ENCODE measurements at places on chromosomes 12 and 14.

DNA sequence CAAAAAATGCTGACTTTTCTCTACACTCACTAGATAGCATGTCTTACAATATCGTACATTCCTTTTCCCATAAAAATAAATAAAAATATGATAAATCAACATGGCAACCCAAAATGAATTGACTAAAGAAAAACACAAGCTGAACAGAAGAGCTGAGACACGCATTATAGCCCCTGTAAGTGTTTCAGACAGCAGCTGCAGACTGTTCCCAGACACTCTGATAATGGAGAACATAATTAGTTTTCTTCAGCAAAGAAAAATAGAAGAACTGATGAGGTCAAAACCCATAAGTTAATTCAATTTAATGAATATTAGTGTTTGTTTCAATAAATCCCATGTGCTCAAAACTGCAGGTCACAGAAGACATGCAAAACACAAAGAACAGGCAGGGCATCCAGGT, 23.8 kb downstream of the ST8SIA1 start:
- no peak for DNase-seq

DNA sequence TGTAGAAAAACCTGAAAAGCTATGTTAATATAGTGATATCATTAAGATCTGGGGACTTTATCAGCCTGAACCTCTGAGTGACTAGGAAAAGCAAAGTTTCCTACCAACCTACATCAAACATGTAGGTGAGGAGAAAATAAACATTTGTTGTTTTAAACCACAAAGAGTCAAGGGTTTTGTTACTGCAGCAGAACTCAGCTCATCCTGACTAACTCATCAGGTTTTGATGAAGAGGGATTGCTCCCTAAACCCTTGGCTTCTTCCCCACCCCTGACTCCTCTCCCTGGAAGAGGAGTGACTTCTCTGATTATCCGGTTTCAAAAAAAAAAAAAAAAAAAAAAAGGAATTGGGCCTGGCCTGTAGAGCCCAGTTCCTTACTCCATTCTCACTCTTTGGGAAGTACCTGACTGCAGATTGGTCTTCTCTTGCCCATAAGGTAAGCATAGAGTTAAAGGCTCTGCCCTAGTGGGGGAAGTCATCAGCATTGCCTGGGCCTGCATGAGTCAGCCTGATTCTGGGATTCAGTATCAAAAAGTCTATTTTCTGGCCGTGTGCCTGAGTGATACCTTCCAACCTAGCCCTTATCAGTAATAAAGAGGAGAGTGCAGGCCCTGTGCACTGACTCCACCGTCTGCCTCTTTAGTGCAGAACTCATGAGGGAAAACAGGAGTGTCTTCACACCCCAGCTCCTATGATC, 16.9 kb downstream of the BDKRB1 start:
- no peak for DNase-seq

GRCh38 chr14:84282618-84283017, 1247.3 kb upstream of the FLRT2 start:
- DNase-seq: no peak

DNA sequence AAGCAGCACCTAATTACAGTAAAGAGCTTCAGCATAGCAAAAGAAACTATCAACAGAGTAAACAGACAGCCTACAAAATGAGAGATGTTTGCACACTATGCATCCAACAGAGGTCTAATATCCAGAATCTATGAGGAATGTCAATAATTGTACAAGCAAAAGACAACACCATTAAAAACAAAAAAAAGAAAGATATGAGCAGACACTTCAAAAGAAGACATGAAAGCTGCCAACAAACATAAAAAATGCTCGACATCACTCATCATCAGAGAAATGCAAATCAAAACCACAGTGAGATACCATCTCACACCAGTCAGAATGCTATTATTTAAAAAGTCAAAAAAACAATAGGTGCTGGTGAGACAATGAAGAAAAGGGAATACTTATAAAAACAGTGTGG, 273.1 kb downstream of the TMTC2 start:
- DNase-seq: no peak

DNA sequence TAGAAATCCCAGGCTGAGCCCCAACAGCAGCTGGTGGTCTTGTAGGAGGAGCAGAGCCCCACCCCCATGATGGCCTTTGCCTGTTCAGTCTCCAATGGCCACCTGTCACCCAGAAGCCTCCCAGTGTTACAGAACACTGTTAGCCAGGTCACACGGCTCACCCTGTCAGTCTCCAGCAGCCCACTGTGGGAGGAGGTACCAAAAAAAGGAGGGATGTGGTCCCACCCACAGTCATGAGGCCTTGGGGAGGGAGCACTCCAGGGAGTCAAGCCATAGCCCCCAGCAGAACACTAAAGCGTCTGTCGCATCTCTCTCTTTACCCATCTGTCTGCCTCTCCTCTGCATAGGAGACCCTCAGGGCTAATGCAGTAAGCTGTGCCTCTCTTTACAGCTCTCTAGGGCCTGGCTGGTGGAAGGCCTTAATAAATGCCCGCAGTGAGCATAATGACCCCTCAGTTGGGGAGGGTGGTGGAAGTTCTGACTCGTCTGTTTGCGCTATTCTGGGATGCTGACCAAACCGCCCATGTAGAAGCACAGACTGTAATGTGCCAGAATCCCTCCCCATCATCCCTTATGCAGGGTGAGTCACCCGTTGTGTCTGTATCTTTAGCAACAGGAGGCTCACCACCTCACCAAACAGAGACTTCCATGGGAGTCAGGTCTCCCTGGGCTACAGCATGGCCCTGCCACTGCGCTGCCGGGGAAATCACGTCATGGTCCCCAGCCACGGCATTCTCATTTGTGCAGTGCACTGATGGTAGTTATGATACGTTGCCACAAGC, 14.6 kb downstream of the C14orf132 start:
- no peak for DNase-seq

DNA sequence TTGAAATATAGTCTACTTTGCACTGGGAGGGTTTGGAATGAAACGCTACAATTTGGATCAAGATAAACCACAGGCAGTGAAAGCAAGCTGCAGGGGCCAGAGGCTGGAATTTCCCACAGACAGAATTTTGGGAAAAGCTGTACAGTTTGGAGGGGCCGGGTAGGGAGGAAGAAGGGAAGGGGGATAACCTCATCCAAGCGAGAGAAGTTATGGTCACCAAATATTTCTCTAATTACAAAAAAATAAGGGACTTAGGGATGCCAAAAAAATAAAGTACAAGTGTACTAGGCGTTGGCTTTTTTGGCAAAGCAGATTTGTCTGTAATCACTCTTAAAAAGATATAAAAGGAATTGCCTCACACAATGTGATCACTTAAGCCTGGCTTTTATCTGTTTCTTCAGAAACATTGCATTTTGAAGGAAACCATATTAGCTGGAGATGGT, 31.2 kb upstream of the ADGRD1 start:
- DNase-seq: no peak

DNA sequence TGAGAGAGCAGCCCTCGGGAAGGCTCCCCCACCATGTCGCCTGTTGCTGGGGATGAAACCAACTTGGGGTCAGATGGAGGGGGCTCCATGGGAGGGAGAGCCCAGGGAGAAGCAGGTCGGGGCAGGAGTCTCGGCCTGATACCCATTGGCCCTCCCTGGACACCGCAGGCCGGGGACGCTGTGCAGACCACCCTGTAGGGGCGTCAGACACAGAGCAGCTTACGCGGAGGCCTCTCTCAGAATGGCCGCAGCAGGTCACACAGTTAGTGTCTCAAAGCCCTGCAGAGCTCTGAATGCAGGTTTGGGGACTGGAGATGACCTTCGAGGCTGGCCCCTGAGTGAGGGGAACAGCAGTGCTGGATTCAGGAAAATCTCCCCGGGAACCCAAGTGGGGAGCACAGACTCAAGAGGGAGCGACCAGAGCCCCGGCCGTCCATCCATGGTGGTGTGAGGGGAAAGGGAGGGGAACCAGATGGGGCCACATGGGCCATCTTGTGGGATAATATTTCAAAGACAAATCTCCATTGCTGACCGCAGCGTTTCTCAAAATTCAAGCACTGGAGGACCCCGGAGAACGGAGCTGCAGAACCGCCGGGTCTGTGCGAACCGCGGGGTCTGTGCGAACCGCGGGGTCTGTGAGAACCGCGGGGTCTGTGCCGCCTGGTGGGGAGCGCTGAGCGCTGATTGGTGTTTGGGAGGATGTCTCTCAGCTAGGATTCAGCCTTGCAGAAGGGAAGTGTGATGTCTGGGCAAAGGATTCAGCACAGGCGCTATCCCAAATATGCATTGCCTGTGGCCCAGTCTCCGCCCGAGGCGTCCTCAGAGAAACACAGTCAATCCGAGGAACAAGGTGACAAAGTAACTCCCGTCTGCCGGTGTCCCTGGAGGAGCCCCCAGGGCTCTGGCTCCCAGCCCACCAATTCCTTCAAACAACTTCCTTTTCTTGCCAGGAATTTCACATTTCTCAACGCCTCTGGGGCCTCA, 324.4 kb upstream of the RTL1 start:
- DNase-seq: no peak

GRCh38 chr14:28264306-28264705, 502.3 kb upstream of the FOXG1 start:
- DNase-seq: no peak

- no peak for DNase-seq
These were observed 151.2 kb downstream of the C12orf75 start for GRCh38 chr12:105481392-105482300.

GRCh38 chr12:12964255-12964654, 12.3 kb upstream of the GPRC5D start:
- DNase-seq: no peak

GRCh38 chr12:14784471-14784870, 18.8 kb downstream of the WBP11 start:
- DNase-seq: no peak

DNA sequence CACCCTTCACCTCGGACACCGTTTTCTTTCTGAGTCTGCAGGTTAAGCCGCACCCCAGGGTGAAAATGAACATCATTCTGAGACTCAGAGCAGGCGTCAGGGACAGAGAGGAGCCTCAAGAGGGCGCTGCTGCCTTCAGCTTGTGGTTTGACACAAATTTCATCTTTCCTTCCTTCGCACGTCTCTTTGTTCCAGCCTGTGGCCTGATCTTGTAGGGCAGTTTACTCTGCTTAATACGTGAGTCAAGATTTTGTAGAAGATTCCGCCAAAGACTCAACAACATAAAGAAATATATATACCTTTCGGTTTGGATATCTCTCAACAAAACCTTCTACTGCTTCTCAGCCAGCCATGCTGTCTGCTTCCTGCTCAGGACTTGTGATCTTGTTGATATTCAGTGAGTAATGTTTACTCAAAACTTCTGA, 329.3 kb upstream of the OR4E1 start:
- DNase-seq: peak; percentile 59

DNA sequence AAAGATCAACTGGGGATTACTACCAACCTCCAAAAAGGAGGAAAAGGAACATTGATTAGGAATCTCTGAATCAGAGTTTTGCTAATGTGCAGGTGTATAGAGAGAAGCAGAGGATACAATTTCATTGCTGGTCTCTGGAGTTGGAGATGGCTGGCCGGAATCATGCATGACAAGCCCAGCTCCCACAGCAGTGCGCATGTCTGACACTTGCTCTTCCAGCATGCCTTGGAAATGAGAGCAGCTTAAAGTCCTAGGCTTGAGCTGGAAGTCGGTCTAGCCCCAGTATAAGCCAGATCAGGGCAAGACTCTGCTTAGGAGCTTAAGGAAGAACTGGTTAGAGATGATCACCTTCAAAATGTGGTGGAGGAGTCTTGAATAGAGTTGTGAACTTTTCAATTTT, 742.8 kb downstream of the DIO2 start:
- no peak for DNase-seq

DNA sequence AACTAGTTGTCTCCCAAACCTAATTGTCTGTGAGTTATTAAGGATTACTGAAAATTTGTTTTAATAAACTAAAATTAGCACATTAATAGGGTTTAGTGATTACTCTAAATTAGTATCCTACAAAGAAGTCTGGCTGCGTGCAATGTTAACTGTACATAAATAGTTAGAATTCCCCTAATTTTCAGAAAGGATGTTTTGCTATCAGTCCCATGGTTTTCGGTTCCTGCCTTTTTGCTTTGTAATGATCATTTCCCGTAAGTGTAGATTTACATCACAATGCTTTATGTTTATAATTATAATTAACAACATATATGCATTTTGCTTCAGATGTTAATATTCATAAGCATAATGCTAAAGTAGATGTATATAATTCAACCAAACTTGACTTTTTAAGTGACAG, 19.8 kb upstream of the LYZ start:
- no peak for DNase-seq

- DNase-seq: no peak
These were observed 24.6 kb upstream of the TRIM9 start for GRCh38 chr14:51119411-51120051.

DNA sequence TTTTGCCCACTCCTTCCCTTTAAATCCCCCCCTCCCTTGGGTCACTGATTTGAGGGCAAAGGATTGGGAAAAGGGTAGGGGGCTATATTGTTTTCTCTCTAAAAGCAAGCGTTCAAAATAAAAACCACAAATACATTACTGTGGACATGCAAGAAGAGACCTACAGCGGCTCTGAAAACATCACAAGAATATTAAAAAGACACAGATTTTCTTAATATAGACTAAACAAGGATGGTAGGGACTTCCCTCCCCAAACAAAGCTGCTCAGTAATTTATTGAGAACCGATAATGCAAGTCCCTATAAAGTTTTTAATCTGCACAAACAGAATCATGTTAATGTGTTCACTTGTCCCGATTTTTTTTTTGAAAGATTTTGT, 12.9 kb downstream of the TBX3 start:
- DNase-seq: no peak

DNA sequence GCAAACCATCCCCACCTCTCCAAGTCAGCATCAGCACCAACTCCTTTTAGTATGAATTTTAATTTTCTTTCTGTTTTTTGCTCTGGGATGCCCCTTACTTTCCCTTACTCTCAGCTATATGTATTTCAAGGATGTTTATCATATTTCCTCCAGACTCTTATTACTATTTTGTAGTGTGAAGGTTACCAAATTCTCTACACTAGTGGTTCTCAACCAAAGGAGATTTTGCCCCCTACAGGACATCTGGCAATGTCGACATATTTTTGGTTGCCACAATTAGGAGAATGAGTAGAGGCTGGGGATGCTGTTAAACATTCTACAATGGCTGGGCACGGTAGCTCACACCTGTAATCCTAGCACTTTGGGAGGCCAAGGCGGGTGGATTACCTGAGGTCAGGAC, 29.1 kb upstream of the SOS2 start:
- DNase-seq: no peak

DNA sequence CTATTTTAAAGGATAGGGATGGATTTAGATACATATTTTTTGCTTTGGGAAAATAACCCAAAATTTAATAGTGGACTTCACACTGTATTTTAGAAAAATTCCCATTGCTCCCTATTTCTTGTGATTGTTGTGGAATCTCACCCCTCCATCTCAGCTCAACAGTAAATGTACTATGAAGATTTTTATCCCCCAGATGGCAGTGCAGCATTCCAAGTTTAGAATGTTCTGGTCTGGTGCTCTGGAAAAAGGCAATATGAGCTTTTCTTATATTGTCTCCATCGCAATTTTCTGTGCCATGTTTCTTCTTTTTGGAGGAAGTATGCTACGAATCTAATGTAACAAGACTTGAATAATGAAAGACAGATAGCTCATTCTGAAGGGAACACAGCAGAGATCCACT, 471.7 kb upstream of the SYT1 start:
- no peak for DNase-seq

GRCh38 chr12:16136219-16136988, 141.1 kb downstream of the SLC15A5 start:
- DNase-seq: no peak

GRCh38 chr14:64504310-64504896, at the start of gene ZBTB1:
Gene ZBTB1 (plus strand): TSS chr14:64504770. CDS start chr14:64521505, 16,735 bp downstream.
- DNase-seq: peak; percentile 81

GRCh38 chr14:23443411-23443812, 8.0 kb upstream of the MYH7 start:
- DNase-seq: no peak
